Inflammatory macrophage (primary cell): ENCODE measurements at places on chromosomes 2 and 18.
A peak's percentile ranks its signal among the peaks of the same experiment; 100 is the strongest.

- DNase-seq = no peak
These were observed 3.8 kb downstream of the DLX2 start for GRCh38 chr2:172098650-172099471.

DNA sequence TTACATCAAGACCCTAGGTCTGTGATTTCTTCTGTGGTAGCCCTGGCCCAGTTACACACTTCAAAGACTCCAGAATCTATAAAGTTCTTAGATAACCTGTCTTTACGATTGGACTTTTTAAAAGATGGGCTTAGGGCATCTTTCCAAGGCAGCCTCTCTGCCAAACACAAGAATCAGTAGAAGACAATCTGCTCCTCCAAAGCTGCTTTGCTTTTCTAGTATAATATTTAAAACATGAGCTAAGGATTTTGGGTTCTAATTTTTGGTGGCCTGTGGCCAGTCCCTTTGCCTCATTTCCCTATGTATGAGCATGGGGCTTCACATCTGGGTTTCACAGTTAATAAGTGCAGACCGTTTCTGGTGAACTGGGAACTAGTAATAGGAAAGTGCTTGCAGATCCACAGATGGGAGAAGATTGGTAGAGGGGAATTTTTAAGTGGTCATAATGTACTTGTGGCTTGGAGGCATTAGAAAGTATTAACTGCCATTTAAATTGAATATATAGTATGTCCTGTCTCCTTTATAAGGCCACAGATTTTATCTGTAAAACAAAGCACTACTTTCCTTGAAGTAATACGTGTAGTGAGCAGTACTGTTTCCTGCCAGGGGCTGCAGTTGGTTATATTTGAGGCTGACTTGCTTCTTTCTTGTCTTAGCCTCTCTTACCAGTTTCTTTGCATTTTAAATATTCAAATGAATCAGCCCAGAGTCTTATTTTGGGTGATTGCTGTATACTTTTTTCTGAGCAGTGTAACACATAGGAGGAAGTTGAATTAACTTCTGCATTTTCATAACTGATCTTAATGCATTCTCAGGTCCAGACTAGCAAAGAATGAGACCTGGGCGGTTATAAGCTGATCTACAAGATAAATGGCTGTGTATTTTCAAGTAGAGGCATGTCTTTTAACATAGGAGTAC is 1.5 kb downstream of the ARPC2 start:
- DNase-seq = peak; percentile 47

DNA sequence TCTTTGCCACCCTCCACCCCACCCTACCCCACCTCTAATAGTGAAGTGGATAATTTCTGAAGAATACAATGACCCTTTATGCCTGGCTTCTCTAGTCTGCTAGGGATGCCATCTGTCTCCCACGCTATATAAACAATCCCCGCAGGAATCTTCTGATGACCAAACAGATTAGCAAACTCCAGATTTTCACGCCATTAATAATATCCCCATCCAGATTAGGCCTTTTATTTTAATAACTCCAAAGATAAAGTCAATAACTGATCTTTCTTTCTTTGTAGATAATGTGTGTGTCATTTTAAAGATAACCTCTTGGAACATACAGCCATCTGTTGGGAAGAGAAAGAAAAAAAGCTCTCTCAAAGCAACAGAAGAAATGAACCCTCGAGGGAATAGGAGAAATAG is 47.9 kb upstream of the CCDC150 start:
- no peak for DNase-seq

DNA sequence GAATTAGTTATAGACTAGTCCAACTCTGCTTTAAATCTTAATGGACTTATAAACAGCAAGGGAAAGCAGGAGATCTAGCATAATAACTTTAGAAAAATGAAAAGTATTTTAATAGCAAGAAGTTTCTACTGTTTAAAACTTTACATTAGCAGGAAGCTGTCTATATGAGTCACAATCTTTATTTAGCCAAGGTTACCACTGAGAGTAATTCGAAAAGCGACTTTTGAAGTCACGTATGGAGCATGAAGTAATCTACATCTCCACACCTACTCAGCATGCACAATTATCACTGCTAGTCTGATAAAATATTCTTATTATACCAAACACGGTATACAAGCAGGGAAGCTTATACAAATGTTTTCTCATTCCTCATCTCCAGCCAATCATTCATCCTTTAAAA is 515.4 kb upstream of the SOX11 start:
- no peak for DNase-seq

GRCh38 chr2:109017017-109017416 is 28.0 kb upstream of the EDAR start:
- DNase-seq = no peak

GRCh38 chr2:119049968-119050704 is 108.1 kb downstream of the MARCO start:
- DNase-seq = peak; percentile 23
